ENCODE measurements at places on chromosomes 16 and 17.

GRCh38 chr16:31529937-31530312 lies 2.2 kb downstream of the AHSP start:
- DNase-seq = no peak

DNA sequence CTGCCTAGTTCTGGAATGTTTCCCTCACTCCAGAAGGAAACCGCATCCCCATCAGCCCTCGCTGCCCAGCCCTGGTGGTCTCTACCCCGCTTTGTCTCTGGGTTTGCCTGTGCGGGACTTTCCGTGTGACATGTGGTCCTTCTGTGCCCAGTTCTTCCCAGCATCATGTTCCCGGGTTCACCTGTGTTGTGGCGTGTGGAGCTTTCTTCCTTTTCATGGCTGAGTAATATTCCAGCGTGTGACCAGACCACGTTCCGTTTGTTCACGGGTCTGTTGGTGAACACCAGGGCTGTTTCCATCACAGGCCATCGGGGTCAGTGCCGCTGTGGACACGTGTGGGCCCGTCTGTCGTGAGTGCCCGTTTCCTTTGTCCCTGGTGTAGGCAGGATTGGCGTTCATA lies 32.1 kb downstream of the CACNA1H start:
- no peak for DNase-seq

DNA sequence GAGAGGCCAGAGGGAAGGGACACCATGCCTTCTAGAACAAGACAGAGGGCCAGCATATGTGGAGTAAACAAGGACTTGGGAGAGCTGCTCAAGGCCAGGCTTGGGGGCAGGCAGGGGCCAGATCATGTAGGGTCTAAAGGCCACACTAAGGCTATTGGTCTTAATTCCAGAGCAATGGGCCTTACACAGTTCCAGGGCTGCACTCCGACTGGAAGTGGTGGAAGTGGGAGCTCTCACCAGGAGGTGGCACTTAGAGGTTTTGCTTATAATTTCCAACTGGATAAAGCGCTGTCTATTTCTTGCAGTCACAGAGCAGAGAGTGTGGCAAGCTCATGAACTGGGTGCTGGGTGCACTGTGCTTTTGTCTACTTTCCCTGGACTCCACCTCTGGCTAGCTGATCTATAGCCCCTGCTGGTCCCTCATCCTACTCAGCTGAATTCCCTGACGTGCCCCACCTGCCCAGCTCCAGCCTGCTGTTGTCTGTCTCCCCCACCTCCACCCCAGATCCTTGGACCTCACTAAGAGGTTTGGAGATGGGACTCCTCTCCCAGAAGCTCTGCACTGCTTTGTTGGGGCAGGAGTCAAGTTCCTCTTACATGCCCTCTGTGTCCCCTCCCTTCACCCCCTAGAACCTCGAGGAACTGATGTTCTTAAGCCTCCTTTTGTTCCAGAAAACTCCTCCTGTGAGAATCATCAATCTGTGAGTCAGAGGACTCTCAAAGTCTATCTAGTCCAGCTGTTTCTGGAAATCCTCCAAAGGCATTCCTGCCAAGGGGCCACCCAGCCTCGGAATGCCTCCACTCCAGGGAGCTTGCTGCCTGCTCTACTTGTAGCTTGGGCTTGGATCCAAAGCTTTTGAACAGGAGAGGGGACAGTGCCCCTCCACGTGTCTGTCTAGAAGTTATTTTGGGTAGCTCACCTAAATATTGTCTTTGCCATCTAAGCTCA lies 48.1 kb upstream of the KSR1 start:
- DNase-seq = no peak

DNA sequence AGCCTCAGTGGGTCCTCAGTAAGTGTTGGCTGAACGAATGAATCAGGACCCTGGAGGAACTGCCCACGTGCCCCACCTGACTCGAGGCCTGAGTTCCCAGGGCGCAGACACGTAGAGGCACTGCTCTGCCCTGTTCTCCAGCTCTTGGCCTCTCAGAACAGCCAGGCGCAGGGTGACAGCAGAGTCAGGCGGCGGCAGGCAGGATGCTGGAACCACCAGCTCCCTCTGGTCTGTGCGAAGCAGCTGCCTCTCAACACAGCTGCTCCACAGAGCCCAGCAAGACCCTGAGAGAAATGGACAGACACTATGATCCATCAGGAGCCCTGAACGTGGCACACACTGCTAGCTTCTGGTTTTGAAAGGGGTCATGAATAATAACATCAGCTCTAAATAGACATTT lies 53.1 kb upstream of the BCO1 start:
- DNase-seq = no peak

DNA sequence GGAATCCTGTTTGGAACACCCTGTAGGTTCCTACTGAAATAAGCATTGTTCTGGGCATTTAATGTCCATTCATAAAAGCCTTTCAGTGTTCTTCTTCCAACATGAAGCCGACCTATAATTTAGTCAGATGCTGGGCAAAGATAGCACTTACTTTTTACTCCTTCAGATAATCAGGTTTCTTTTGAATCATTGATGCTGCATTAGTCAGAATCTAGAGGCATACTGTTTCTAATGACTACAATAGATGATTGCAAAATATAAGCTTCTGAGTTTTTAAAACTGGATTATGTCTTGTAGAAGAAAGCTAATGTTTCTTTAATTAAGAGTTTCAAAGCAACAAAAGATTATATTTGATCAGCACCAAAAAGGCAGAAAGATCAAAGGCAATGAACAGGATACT lies 16.0 kb downstream of the MMD start:
- no peak for DNase-seq

GRCh38 chr17:81080019-81080418 lies 45.1 kb downstream of the BAIAP2 start:
- no peak for DNase-seq

- DNase-seq = no peak
These were observed 68.0 kb upstream of the GAS7 start for GRCh38 chr17:10266296-10266876.

DNA sequence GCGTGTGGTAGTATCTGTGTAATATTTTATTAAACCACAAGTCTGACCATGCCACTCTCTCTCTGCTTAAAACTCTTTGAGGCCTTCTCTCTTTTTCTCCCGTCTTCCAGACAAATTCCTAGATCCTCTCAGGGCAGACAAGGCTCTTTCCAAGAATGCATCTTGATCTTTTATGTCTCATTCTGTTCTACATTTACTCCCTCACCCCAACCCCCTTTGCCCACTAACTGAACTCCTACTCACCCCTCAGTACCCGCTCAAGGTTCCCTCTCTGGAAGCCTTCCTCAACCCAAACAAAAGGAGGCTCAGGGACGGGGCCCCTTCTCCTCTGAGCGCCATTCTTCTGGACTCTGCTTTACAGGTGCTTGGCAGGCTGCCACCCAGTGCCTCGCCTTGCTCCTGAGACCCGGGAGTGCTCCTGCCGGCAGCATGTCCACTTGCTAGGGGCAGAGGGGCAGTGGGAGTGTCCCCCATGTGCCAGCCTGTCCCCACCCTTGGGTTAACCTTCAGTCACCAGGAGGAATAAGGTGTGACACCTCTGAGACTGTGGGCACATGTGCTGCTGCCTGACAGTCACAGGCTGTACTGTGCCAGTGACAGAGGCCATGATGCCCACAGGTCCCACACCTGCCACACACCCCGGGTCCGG lies 9.2 kb downstream of the SLC13A2 start:
- no peak for DNase-seq

- DNase-seq = no peak
These were observed 51.4 kb downstream of the C17orf67 start for GRCh38 chr17:56782338-56782737.

- DNase-seq = no peak
These were observed 391.4 kb downstream of the UTP18 start for GRCh38 chr17:51651513-51652298.

GRCh38 chr17:66262767-66263166 lies 33.6 kb upstream of the APOH start:
- DNase-seq = no peak

- no peak for DNase-seq
These were observed 559.9 kb upstream of the CDH8 start for GRCh38 chr16:62596125-62596524.

- DNase-seq = no peak
These were observed 21.4 kb downstream of the ALOX15B start for GRCh38 chr17:8060274-8060673.

DNA sequence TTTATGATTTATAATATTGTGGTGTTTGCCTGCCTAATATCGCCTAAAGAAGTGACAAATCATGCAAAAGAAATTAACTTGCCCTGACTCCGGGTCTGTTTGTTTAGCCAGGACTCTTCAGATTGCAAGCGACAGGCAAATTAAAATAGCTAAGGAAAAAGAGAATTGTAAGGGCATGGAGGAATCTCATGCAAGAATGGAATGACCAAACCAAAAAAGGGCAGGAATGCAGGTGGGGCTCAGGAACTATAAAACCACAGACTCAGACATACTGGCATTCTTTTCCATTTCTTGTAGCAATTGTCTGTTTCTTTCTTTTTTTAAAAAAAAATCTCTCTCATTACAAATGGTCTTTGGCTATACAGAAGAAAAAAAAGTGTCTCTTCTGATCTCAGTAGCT lies 188.1 kb upstream of the XYLT1 start:
- DNase-seq = no peak

DNA sequence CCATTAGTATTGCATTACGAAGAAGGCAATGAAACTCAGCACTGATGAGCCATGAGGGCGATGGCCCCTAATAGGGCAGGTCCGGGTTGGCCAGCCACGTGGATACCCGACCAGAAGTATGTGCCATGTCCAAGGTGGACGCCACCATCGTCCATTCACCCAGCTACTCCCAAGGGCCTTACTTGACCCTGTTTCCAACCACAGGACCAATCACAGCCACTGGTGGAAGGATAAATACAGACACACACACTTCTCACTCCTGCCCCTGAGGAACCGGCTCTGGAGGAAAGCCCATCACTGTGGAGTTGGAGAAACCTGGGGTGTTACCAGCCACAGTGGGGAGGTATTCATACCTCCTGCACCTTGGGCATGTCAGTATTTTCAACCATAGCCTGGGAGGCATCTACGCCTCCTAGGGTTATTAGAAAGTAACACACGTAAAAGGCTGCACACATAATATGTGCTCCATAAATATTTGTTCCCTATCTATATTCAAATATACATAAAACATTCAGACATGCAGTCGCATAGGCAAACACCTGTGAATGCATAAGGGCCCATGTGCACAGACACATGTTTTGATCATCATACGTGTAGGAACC lies 5.4 kb upstream of the ITGA3 start:
- no peak for DNase-seq

DNA sequence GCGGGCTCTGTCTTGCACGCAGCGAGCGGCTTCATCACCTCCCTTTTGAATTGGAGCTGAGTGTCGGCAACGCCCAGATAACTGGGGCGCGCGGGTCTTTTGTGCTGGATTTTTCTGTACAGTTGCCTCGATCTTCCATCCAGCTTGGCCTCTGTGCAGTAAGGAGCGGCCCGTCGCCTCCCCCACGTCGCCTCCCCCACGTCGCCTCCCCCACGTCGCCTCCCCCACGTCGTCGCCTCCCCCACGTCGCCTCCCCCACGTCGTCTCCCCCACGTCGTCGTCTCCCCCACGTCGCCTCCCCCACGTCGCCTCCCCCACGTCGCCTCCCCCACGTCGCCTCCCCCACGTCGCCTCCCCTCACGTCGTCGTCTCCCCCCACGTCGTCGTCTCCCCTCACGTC lies 15.7 kb upstream of the PRR35 start:
- no peak for DNase-seq

DNA sequence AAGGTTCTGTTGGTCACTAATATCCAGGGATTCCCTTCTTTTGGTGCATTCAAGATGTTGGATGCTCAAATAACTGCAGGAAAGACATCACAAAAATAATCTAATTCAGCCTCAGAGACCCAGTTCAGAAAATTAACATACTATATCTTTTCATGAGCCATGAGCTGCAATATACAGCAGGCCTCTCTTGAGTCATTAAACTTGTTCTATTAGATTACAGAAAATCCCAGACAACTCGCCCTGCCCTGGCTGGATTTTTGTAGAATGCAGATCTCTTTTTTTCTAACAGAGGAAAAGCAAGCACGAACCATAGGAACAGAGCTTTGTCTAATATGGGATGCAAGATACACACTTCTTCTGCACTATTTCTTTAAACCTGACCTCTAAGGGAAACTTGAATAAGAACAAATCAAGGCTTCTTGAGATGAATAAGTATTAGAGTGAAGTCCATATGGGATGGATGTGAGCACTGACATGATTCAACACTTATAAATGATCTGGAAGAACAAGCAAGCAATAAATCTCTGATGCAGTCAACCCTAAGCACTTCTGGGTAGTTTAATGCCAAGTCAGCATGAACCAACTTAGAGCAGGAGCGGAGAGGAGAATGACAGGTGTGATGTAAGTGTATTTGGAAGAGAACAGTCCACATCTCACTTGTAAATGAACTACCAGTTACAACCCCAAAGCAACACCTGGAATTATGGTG lies 70.7 kb upstream of the GNAO1 start:
- no peak for DNase-seq

- no peak for DNase-seq
These were observed 3.7 kb downstream of the TMC8 start for GRCh38 chr17:78133971-78134898.

DNA sequence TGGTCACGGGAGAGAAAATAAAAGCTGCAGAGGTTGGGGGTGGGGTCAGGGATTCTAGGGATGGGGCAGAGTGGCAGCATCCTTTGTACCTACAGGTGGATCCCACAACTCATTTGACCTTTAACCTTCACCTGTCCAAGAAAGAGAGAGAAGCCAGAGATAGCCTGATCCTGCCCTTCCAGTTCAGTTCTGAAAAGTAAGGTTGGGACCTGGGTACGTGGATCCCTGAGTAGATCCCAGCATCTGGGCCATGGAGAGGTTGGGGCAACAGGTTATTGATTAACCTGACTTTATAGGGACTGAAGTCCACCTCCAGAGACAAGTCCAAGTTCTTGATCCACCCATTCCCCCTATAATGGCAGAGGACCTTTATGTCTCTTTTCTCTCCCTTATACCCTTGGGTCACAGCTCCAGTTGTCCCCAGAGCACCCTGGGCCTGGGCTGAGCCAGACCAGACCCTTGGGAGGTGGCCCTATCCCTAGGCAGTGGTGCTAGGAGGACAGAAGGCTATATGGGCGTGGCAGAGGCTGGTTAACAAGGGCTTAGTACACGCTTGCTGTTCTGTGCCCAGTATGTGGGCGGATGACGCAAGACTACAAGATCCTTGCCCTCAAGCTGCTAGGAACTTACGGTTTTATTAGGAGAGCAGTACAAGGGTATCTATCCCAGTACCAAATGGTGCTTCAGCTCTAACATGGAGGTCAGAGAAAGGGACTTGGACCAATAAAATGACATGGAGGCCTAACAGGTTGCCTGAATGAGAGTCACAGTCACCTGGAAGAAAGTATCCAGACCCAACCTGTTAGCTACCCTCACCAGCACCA lies 3.3 kb downstream of the CLDN7 start:
- no peak for DNase-seq

- DNase-seq = no peak
These were observed 25.4 kb upstream of the TOB1 start for GRCh38 chr17:50891577-50891989.
